Tibial nerve (tissue), 4 donors: ENCODE measurements at places on chromosomes 5 and 9.
A peak's percentile ranks its signal among the peaks of the same experiment; 100 is the strongest.

DNA sequence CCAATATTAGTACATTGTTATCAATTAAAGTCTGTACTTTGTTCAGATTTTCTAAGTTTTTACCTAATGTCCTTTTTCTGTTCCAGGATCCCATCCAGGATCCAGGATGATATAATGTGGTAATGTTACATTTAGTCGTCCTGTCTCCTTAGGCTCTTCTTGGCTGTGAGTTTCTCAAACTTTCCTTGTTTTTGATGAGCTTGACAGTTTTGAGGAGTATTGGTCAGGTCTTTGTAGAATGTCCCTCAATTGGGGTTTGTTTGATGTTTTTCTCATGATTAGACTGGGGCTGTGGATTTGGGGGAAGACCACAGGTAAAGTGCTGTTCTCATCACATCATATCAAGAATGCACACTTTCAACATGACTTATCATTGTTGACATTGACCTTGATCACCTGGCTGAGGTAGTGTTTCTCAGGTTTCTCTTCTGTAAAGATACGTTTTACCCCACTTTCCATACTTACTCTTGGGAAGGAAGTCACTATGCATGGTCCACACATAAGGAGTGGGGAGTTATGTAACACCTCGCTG is 9.6 kb downstream of the NDFIP1 start:
- no peak for DNase-seq
- H3K27ac ChIP-seq, result no peak overlapping the region
- peaks cover 83% of the 10 kb centered on the region for H3K4me1 ChIP-seq

GRCh38 chr9:71147368-71147767 is 25.9 kb upstream of the TRPM3 start:
- no peaks in the 10 kb centered on the region for H3K36me3 ChIP-seq
- H3K4me1 ChIP-seq, result no peaks in the 10 kb centered on the region
- H3K27me3 ChIP-seq, result no peaks in the 10 kb centered on the region
- H3K4me3 ChIP-seq, result no peak overlapping the region
- H3K27ac ChIP-seq, result no peak overlapping the region

DNA sequence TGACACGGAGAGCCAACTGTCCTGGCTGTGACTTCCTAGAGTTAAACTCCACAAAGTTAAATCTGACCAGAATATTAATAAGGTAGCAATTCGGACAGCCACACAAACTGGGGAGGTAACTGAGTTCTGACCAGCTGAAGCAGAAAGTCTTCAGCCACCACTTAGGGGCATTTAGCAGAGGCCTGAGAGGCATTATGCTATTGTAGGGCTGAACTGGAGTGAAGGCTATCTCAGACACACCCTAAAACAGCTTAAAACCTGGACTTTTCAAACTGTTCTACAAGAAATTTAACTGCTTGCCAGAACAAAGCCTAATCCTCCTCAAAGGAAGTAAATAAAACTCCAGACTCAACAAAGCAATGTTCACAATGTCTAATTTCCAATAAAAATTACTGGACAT is 32.4 kb downstream of the RANBP6 start:
- H3K4me3 ChIP-seq, result no peak overlapping the region
- H3K4me1 ChIP-seq, result no peaks in the 10 kb centered on the region
- no peaks in the 10 kb centered on the region for H3K36me3 ChIP-seq
- no peak for DNase-seq
- H3K27me3 ChIP-seq, result no peaks in the 10 kb centered on the region

GRCh38 chr5:25027526-25027925 is 382.7 kb upstream of the CDH10 start:
- H3K36me3 ChIP-seq, result no peaks in the 10 kb centered on the region
- no peak overlapping the region for H3K27ac ChIP-seq
- H3K27me3 ChIP-seq, result no peaks in the 10 kb centered on the region
- H3K4me1 ChIP-seq, result no peaks in the 10 kb centered on the region
- no peak overlapping the region for H3K4me3 ChIP-seq

GRCh38 chr5:170896779-170897178 is 35.0 kb downstream of the RANBP17 start:
- no peak overlapping the region for H3K27ac ChIP-seq
- no peaks in the 10 kb centered on the region for H3K4me1 ChIP-seq
- H3K4me3 ChIP-seq, result no peak overlapping the region
- H3K36me3 ChIP-seq, result no peaks in the 10 kb centered on the region
- H3K27me3 ChIP-seq, result no peaks in the 10 kb centered on the region
- no peak for DNase-seq

DNA sequence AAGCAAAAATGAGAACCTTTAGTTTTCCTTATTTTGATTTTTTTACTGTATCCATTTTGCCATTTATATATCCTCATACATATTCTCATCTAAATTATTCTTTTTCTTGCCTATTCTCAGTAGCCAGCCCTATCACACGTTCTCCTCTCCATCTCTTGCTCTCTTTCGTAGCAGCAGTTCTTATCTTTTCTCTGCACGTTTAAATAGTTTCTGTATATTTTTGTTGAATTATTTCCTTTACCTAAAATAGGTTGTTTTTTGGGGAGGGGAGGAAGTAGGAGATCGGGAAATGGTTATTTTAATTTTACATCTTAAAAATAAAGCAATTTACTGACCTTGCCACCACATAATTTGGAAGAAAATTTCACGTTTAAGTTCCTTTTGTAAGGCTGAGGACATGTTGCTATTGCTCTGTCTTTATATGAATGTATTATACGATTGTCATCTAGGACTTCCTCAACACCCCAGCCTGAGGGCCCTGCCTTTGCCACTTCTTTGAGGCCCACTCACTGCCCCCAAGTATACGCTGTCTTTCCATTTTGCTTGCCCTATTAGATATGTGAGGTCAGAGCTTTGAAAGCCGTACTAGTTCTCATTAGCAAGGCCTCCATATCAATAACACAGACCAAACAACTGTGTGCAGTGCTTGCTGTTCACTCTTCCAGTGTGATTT is 140.3 kb downstream of the GNAQ start:
- H3K4me1 ChIP-seq, result peaks cover 33% of the 10 kb centered on the region
- DNase-seq, result no peak
- no peaks in the 10 kb centered on the region for H3K36me3 ChIP-seq
- H3K4me3 ChIP-seq, result no peak overlapping the region
- H3K27ac ChIP-seq, result no peak overlapping the region

GRCh38 chr9:136983656-136984314 is 992 bp downstream of the LCNL1 start:
- no peak for DNase-seq
- H3K27ac ChIP-seq, result no peak overlapping the region
- H3K36me3 ChIP-seq, result no peaks in the 10 kb centered on the region
- peaks cover 37% of the 10 kb centered on the region for H3K27me3 ChIP-seq

DNA sequence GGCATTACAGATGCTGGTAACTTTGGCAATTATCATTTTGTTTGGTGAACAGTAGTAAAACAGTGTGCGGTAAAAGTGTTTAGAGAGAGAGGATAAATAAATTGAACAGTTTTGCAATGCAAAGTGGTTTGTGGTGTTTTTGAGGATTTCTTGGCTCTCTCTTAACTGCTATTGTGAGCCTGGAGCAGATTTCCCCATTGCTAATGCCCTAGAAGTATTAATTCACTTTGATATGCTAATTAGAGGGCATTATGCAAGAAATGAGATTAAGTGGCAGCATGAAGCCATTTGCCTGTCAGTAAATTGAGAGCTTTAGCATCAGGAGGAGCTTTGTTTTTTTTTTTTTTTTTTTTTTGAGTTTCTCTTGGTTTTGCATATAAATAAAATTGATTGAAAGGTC is 8.2 kb downstream of the PBX3 start:
- H3K4me1 ChIP-seq, result no peaks in the 10 kb centered on the region
- no peak overlapping the region for H3K4me3 ChIP-seq
- H3K27ac ChIP-seq, result no peak overlapping the region
- no peak for DNase-seq
- no peaks in the 10 kb centered on the region for H3K36me3 ChIP-seq

DNA sequence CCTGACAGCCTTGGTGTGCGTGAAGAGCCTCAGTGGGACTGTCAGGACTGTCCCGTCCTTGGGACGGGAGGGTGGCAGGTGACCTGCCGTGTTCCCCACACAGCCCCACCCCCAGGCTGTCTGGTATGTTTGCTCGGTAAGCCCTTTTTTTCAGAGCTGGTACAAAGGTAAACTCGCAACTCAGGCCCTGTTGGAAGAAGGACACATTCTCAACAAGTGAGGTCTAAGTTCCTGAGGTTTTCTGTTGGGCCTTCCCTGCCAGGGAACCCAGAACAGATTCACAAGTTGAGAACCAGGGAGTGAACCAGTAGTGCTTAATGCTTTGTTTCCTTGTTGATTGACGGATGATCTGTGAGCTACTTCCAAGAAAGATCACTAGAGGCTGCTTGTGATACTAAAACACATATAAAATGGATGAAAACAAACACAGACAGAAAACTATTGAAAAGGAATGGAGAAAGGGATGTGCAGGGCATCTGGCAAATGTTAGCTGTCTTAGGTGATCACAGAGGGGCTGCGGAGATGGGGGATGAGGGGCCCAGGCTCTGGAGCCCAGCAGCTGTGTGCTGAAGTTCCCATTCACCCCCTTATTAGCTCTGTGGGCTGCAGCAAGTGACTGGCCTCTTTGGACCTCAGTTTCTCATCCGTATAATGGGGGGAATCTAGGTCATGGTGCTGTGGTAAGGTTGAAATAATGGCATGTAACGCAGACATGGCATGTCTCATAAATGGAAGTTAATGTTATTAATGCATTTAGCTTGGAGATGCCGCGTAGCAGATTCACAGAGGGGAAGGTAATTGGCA is 2.7 kb downstream of the NDST1 start:
- no peaks in the 10 kb centered on the region for H3K36me3 ChIP-seq
- peaks cover 78% of the 10 kb centered on the region for H3K4me1 ChIP-seq
- H3K27me3 ChIP-seq, result no peaks in the 10 kb centered on the region
- H3K27ac ChIP-seq, result peak overlapping the region; percentile 87
- no peak for DNase-seq

GRCh38 chr5:159052401-159053011 is 47.2 kb downstream of the EBF1 start:
- H3K27me3 ChIP-seq, result no peaks in the 10 kb centered on the region
- no peaks in the 10 kb centered on the region for H3K36me3 ChIP-seq
- no peak for DNase-seq
- H3K4me1 ChIP-seq, result peaks cover 59% of the 10 kb centered on the region
- H3K27ac ChIP-seq, result no peak overlapping the region

DNA sequence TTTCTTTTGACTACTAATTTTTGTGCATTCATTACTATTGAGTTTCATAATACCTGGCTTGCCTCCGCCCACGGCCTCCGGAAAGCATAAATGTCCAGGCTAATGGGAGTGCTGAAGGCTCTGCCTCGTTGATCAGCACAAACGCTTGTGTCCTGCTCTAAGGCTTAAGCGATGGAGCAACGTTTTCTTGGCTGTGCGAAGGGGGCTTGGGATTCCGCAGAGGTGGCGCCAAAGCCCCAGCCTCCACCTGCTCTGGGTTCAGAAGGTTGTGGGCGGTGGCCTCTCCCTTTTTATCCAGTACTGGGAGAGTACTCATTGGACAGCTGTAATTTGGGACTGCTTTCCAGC is 19.7 kb downstream of the ANXA2R start:
- H3K4me1 ChIP-seq, result peaks cover 10% of the 10 kb centered on the region
- peak overlapping the region; percentile 99 for H3K27ac ChIP-seq
- H3K4me3 ChIP-seq, result peak overlapping the region; percentile 75
- H3K27me3 ChIP-seq, result peaks cover 3% of the 10 kb centered on the region
- no peak for DNase-seq

DNA sequence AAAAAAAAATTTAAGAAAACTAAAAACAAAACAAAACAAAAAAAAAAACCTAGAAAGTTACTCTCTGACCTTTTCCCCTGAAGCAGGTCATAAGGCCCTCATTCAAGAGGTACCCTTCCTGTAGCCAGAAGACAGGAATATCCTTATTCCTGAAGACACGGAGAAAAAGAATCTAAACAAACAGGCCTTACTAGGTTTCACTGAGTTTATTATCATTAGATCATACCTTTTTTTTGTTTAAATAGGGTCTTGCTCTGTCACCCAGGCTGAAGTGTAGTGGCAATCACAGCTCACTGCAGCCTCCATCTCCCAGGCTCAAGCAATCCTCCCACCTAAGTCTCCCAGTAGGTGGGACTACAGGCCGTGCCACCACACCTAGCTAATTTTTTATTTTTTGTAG is 11.7 kb upstream of the CDKN2AIPNL start:
- no peak overlapping the region for H3K27ac ChIP-seq
- peaks cover 3% of the 10 kb centered on the region for H3K27me3 ChIP-seq
- H3K4me1 ChIP-seq, result no peaks in the 10 kb centered on the region
- H3K36me3 ChIP-seq, result no peaks in the 10 kb centered on the region
- no peak for DNase-seq

DNA sequence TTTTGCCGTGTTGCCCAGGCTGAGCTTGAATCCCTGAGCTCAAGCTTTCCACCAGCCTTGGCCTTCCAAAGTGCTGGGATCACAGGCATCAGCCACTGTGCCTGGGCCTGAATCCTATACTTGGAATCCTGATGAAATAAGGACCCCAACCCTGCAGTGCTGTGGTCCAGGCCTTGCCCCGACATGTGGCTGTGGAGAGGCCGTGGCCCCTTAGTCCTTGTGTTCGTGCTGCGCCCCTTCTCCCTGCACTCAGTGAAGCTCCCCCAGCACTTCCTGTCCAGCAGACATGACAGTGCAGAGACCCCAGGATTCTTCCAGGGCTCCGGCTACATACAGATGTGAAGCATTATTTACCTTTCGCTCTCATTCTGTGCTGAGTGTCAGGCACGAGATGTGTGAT is 52.9 kb downstream of the EHMT1 start:
- no peak for DNase-seq
- no peak overlapping the region for H3K27ac ChIP-seq
- no peaks in the 10 kb centered on the region for H3K36me3 ChIP-seq
- H3K27me3 ChIP-seq, result no peaks in the 10 kb centered on the region
- H3K4me1 ChIP-seq, result peaks cover 6% of the 10 kb centered on the region
- no peak overlapping the region for H3K4me3 ChIP-seq

DNA sequence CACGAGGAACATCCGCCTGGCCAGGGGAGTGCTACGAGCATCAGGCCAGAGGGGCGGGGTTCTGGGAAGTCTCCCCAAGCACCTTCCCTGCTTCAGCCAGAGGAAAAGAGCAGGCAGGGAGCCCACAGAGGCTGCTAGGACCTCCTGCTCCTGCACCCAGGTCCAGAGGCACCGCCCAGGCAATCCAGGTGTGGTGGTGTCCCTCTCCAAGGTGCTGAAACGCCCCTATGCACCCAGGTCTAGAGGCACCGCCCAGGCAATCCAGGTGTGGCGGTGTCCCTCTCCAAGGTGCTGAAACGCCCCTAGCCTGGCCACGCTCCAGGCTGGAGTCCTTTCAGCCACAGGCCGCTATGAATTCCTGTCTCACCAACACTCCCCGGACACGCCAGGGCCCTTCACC is 10.7 kb upstream of the UBAC1 start:
- no peak overlapping the region for H3K27ac ChIP-seq
- no peaks in the 10 kb centered on the region for H3K36me3 ChIP-seq
- DNase-seq, result no peak
- H3K27me3 ChIP-seq, result no peaks in the 10 kb centered on the region
- no peaks in the 10 kb centered on the region for H3K4me1 ChIP-seq
- no peak overlapping the region for H3K4me3 ChIP-seq
